ENCODE measurements at places on chromosomes 7 and 10.

- no peak for DNase-seq
Observed at GRCh38 chr10:71493741-71494140, 97.0 kb downstream of the CDH23 start.

DNA sequence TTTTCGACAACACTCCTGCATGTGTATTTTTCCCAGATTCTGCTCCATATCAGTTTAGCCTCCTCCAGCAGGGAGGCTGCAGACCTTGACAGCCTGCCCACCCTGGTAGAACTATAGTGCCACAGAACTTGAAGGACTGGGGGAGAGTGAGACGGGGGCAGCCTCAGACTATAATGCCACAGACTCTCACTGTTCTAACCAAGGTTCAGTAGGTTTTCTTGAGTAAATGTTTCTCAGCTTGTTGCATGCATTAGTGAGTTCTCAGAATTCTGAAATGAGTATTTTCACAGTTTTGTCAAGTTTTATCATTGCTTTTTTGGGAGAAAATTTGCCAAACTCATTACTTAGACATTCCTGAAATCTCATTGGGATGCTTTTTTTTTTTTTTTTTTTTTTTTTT, 95.9 kb downstream of the ZNRF2 start:
- no peak for DNase-seq

GRCh38 chr7:70446448-70447143, 685.3 kb upstream of the GALNT17 start:
- DNase-seq, result no peak

GRCh38 chr7:2886900-2887299, 42.8 kb upstream of the GNA12 start:
- no peak for DNase-seq

- DNase-seq, result no peak
Observed at GRCh38 chr10:62095181-62096122, 173.2 kb downstream of the RTKN2 start.

GRCh38 chr10:21352886-21353285, 172.6 kb downstream of the SKIDA1 start:
- DNase-seq, result no peak

DNA sequence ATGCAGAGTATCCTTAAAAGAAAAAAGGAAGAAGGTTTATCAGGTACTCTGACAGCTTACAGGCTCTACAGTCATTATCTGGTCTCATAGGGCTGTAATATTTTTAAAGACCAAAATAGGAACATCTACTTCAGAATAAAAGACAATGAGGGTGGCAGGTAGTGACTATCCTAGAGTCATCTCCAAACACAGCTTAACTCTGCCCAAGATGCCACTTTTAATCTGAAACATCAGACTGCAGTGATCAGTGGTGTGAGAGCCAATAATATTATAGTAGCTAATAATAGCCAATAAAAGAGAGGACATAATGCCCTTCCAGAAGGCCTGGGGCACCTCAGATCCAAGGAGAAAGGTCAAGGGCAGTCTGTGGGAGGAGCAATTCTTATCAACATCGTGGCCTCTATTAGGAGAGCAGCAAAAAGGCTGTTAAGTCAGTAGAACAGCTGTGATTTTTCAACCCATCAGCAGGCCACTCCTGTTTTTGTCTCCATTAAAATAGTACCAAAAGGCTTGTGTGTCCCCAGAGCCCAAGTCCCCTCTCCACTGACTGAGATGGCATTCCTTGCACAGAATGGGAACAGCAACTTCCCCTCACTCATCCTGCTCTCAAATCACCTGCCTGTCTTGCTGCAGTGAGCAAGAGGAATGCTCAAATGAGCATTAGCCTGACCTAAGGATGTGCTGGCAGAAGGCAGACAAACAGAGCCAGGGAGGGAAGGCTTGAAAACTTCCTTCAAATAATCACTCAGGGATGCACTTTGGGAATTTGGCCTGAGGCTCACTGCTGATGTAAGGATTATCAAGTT, 20.7 kb upstream of the SPOCK2 start:
- DNase-seq, result no peak

DNA sequence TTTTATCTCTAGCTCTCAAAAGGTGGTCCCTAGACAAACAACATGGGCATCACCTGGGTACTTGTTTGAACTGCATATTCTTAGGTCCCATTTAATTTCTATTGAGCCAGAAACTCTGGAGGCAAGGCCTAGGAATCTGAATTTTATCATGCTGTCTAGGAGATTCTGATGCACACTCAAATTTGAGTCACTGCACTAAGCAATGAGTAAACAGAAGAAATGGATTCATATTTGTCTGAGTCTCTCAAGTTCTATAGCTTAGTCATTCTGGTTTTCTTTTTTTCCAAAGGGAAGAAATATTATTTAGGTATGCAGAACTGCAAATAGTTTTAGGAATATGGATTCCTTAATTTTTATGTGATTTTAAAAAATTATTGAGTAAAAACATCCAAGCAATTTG, 185.5 kb downstream of the SEMA3A start:
- DNase-seq, result no peak

DNA sequence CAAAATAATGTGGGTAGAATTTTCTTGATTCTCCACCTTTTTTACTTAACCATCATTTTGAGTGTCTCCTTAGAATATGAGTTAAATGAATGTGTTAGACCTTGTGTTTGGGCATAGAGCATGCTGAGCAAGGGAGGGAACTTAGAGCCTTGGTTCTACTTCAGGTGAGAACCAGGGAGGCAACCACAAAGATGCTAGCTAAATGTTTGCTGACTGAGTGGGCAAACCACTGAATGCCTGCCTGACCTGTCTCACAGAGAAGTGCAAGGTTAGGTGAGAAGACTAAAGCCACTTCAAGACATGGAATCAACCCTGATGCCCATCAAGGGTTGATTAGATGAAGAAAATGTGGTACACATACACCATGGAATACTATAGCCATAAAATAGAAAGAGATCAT, 242.6 kb upstream of the ZNF32 start:
- DNase-seq, result no peak

- DNase-seq, result no peak
Observed at GRCh38 chr7:105978035-105978434, 15.0 kb downstream of the CDHR3 start.

GRCh38 chr10:14707481-14707880, 67.2 kb downstream of the FAM107B start:
- no peak for DNase-seq

GRCh38 chr7:73840715-73841379, 1.5 kb downstream of the METTL27 start:
- no peak for DNase-seq

GRCh38 chr7:33745934-33746333, 159.4 kb upstream of the BMPER start:
- no peak for DNase-seq

DNA sequence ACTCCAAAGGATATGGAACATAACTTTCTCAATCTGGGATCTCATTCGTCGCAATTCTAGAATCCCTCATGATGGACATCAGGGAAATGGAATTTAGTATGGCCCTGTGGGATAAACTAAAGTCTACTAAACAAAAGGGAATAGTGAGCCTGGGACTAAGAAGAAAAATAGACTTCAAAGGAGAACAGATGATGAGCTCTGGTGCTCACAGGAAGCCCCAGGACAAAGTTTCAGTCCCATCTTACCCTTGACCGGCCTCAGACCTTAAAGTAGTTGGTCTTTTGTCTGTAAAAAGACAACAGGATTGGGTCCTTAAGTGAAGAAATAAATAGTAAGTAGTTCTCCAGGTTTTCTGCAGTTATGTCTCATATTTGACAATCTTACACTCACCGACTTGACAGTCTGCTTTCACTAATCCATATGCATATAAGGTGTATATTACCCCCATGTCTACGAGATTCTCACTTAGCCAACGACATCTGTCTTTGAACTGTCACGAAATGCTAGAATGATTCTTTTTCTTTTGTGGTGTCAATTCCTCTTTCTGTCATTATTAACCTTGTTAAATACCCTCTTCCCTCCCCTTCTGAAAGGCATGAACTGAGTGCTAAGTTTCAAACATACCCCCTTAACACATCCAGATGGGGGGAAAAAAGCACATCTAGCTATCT, 10.9 kb upstream of the IKZF1 start:
- no peak for DNase-seq

- no peak for DNase-seq
Observed at GRCh38 chr7:37741776-37742175, 58.2 kb downstream of the GPR141 start.

DNA sequence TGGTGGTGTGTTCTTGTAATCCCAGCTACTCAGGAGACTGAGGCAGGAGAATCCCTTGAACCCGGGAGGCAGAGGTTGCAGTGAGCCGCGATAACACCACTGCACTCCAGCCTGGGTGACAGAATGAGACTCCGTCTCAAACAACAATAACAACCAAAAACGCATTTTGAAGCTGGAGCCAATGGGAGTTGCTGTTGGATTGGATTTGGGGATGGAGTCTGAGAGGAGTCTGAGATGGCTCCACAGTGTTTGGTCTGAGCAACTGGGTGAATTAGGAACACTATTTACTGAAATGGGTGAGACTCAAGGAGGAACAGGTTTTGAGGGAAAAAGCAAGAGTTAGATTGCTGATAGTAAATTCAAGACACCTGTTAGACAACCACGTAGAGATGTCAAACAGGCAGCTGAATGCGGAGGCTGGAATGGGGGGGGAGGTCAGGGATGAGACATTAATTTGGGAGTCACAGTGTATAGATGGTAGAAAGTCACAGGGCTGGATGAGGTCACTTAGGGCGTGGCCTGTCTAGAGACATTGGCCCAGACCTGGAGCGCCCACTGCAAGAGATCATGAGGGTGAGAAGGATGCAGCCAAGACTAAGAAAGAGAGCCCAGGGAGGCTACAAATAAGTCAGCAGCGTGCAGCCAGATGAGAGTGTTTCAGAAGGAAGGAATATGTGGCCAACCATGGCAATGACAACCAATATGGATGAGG, 56.4 kb downstream of the CYCS start:
- DNase-seq, result no peak

DNA sequence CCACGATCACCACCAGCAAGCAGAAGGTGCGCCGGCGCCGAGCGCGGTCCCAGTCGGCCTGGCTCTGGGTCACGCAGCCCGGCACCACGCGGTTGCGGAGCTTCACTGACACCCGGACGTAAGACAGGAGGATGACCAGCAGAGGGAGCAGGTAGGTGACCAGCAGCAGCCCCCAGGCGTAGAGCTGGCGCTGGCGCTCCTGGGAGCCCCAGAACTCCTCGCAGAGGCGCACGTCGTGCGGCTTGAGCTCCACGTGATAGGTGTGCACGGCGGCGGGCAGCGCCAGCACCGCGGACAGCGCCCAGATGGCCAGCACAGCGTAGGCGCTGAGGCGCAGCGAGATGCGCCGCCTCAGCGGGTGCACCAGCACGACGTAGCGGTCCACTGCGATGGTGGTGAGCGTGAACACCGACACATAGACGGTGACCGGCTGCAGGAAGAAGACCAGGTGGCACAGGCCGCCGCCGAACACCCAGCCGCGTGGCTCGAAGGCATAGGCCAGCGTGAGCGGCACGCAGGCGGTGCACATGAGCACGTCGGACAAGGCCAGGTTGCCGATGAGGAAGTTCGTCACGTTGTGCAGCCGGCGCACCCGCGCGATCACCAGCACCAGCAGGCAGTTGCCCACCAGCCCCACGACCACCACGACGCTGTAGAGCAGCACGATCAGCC, 920 bp downstream of the PRLHR start:
- DNase-seq, result no peak

- DNase-seq, result peak; percentile 35
Observed at GRCh38 chr7:30478349-30479201, at the start of gene NOD1. NOD1 (minus strand) TSS chr7:30478784; CDS start chr7:30456921, 21,863 bp downstream.

DNA sequence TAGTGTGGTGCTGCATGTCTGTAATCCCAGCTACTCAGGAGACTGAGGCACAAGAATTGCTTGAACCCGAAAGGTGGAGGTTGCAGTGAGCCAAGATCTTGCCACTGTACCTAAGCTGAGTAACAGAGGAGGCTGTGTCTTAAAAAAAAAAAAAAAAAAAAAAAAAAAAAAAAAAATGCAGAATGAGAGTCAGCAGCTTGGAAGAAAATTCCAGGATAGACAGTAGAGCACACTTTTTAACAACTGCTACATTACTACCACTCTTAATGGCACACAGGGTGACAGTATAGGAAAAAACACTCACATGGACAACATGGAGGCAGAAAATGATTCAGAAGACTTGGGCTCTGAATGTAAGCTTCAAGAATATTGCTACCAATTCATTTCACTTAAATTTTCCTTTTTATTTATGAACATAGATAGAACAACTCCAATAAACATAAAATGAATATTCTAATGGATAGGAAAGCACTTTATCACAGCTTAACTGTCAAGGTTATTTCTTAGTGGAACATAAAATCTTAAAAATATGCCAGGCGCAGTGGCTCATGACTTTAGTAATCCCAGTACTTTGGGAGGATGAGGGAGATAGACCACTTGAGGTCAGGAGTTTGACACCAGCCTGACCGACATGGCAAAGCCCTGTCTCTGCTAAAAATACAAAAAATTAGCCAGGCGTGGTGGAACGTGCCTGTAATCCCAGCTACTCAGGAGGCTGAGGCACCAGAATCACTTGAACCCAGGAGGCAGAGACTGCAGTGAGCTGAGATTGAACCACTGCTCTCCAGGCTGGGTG, 31.5 kb downstream of the CHCHD3 start:
- no peak for DNase-seq

- DNase-seq, result no peak
Observed at GRCh38 chr7:1419688-1420087, 39.6 kb downstream of the MICALL2 start.

GRCh38 chr10:51342381-51342780, 268.1 kb downstream of the PRKG1 start:
- DNase-seq, result no peak

GRCh38 chr7:3027005-3027845, 16.4 kb downstream of the CARD11 start:
- no peak for DNase-seq
